ENCODE measurements at places on chromosomes 2 and 18.

GRCh38 chr2:43224131-43224570 lies 2.3 kb downstream of the ZFP36L2 start:
- DNase-seq = peak; percentile 57

DNA sequence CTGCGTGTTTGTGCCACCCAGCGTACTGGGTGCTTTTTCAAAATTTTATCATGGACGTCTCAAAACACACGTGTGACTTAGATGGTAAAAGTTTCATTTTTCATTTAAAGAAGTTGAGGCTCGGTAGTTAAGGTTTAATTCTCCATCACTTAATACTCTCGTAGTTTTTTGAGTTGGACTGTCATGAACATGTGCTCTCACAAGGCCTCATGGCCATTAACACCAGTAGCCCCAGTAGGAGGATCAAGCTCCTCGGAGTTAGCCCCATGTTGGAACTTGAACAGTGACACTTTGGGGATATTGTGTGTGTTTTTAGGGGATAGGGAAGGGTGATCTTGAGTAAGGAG lies 15.3 kb downstream of the NMUR1 start:
- no peak for DNase-seq

GRCh38 chr2:44937688-44938240 lies 3.7 kb upstream of the SIX3 start:
- DNase-seq = no peak

GRCh38 chr2:133919285-133919684 lies 334.6 kb upstream of the MGAT5 start:
- no peak for DNase-seq

- no peak for DNase-seq
Measured at GRCh38 chr2:70886541-70886987, 49.1 kb upstream of the ATP6V1B1 start.

DNA sequence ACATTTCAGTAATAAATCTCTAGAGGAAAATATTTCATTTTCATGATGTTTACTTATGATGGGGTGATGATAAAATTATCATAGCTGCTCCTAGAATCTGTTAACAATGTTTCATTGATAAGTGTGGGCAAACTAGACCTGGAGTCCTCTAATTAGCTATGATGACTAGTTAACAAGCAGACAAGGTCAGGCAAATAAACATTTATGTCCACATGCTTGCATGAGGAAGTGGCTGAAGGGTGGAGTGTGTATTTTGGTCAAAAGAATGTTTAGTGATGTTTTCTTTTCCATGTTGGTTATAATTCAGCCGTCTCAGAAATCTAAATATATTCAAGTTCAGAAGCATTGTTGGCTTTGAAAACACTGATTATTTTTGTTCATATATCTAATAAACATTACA lies 99.9 kb upstream of the FN1 start:
- no peak for DNase-seq

- DNase-seq = no peak
Measured at GRCh38 chr2:68590702-68591101, 52.7 kb upstream of the PROKR1 start.

GRCh38 chr2:194545978-194546377 lies 1111.0 kb upstream of the SLC39A10 start:
- DNase-seq = no peak

DNA sequence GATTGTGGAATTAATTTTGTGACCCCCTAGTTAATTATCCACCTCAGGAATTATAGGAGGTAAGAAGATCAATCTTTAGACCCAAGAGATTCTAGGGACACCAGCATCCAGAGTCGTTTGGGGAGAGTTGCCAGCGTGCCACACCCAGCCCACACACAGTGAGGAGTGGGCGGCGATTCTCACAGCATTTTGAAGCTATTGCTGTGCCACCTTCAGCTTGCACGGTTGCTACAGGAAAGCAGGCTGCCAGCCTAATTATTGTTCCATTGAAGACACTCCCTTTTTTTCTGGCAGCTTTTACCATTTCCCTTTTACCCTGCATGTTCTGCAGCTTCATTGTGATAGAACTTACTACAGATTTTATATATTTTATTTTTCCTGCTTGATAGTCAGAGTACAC lies 13.1 kb upstream of the MYL12A start:
- DNase-seq = no peak

DNA sequence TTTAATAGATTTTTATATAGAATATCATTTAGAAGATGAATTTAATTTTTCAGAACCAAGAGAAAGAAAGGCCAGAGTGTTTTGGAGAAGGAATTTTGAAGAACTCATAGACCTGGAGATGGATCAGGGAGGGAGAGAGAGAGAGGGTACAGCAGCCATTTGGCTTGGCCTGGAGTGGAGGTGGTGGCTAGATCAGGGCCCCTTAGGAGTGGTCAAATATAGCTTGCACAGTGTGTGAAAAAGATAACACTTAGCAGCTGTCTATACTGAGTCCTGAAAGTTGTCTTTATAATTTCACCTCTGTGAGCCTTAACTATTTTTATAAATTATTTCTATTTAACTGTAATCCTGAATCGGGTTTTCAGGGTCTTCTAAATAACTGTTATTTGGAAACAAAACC lies 38.8 kb upstream of the ACYP2 start:
- no peak for DNase-seq

GRCh38 chr2:202423139-202423538 lies 47.0 kb downstream of the BMPR2 start:
- DNase-seq = no peak

DNA sequence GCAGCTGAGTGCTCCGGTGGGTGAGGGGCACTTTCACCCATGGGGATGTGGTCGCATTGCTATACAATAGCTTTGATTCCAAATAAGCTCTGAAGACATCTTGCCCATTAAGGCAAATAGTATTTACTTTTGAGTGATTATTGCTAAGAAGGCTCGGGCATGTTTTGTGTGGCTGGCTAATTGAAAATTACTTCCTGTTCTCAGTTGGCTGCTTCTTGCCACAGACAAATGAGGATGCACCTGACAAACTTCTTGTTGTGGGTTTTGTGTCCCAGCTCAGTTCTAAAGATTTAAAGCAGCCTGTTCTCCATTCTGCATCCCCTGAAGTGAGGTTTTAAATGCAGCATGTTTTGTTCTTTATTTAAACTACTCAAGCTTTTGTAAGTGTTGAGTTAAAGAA lies 88.3 kb downstream of the KCNS3 start:
- DNase-seq = no peak

DNA sequence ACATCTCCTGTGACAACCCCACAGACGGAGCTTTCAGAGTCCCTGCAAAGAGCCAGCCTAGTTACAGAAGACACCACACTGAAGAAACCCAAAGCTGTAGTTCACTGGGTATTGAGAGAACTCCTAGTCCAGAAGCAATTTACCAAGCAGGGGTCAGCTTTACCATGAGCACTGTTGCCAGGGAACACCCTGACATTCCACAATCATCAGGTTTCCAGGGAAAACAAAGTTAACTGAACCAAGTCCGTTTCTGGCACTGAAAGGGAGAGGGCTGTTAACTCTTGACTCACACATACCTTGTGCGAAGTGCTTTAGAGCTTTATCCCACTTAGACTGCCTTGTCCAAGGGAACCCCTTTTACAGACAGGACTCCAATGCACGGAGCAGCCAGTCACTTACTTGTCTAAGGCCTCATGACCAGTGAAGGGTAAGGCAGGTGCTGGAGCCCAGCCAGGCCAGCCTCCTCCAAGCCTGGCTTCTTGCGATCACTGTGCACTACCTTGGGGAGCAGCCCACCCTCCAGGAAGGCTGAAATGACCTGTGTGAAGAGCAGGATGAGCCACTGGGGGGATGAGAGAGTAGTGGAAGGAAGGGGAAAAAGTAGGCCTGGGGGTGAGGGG lies 53.9 kb downstream of the REEP1 start:
- no peak for DNase-seq

DNA sequence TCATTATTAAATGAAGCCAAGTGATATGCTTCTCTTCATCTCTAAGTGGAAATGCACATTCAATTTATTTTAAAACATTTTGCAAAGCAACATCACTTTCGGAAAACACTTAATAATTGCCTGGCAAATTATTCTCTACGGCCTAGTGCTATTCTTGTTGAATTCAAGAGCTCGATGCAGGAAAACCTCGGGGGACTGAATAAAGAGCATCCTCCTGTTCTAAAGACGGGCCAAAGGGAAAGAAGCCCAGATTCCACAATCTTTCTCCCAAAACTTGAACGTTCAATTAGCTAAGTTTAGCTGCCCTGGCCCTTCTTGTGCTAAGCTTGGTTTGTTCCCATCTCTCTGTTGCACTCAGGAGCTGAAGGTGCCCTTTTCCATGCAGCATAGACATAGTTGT lies 23.2 kb upstream of the SEH1L start:
- DNase-seq = no peak

DNA sequence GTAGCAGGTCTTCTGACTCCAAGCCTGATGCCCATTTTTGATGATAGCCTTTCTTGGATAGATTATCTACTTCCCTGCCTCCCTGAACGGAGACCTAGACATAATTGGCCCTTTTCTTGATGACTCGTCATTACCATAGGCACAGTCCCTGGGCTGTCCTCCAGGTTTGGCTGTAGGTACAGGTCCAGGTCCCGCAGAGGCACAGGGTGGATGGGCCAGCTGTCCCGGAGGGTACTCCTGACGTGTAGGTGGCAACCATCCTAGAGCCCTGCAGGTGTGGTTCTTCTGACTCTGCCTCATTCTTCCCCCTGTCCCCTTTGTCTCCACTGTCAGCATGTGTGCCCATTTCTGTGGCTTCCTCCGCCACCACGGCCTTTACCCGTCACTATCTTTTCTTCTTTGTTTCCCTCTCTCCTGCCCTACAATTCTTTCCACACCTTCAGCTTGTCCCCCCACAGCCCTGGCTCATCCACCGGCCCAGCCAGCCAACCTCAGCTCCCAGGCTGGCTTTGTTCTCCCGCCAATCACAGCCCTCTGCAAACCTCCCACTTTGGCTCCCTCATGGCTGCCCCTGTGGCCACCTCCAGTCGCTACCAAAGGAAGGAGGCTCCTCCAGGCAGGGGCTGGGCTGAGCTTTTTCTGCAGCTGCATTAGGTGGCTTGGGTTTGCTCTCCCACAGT lies 102.8 kb downstream of the SMAD7 start:
- no peak for DNase-seq

- no peak for DNase-seq
Measured at GRCh38 chr2:202577250-202578183, 57.3 kb upstream of the FAM117B start.

Measured in activated CD8-positive, alpha-beta memory T cell treated with anti-CD3 and anti-CD28 coated beads for 4 hours (primary cell).